CD4-positive, alpha-beta memory T cell (primary cell): ENCODE measurements at places on chromosomes 6 and 20. TPM values are rescaled to one million over a fixed set of nuclear protein-coding genes. Genes with fewer than 3 reads are reported as not detected.

DNA sequence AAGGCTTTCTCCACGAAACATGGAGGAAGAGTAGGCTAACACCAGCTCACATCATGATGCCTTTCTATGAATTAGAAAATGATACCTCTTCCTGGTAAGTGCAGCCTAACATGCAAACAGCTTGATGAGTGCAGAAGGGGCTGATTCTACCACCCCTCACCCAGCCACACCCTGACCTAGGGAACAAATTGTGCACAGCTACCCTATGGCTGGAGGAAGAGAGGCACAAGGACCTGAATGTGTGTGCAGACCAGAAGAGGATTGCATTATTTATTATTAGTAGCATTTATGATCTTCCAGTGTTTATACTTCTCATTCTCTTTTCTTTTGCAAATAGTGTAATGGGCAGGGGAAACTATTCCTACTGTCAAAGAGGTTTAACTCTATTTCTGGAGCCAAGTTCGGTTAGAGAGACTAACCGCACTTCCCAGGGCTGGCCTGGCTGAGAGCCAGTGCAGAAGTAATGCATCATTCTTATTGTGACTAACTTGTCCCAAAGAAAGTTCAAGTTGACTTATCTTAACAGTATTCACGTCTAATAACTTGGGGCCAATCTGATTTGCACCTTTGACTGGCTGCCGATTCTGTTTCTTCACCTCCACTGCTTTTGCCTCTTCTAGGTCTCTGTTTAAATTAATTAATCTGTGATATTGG, 237.5 kb downstream of the CD83 start:
- no peaks in the 10 kb centered on the region for H3K27me3 ChIP-seq
- no peak for DNase-seq
- H3K4me3 ChIP-seq, result no peak overlapping the region
- no peaks in the 10 kb centered on the region for H3K4me1 ChIP-seq
- H3K36me3 ChIP-seq, result no peaks in the 10 kb centered on the region

DNA sequence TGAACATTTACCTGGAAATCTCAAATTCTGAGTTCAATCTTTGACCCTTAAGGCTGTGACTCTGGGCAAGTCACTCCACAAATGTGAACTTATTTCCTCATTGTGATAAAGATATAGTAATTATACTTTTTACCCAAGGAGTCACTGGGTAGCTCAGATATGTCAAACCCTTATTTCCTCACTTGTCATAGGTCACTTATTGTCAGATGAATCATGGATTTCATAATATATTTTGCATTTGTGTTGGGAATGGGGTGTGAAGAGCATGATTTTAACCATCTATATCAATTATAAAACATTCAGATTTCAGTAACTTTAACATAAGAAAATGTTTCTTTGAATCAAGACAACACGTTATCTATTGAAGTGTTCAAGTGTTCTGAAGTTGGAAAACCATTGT, 3.7 kb upstream of the CARMIL1 start:
- no peak overlapping the region for H3K27ac ChIP-seq
- no peak for DNase-seq
- no peaks in the 10 kb centered on the region for H3K27me3 ChIP-seq
- no peaks in the 10 kb centered on the region for H3K36me3 ChIP-seq
- H3K4me3 ChIP-seq, result no peak overlapping the region

DNA sequence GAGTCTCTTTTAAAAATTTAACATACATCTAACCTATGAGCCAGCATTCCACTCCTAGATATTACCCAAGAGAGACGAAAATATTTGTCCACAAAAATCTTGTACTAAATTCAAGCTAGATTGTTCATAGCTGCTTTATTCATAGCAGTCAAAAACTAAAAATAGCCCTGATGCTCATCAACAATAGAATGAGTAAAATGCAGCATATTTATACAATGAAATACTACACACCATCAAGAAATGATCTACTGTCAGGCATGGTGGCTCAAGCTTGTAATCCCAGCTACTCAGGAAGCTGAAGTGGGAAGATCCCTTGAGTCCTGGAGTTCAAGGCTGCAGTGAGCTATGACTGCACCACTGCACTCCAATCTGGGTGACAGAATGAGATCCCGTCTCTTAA, 22.0 kb upstream of the SRC start:
- no peak for DNase-seq
- H3K4me1 ChIP-seq, result no peaks in the 10 kb centered on the region
- H3K36me3 ChIP-seq, result no peaks in the 10 kb centered on the region
- no peak overlapping the region for H3K27ac ChIP-seq
- H3K27me3 ChIP-seq, result no peaks in the 10 kb centered on the region

DNA sequence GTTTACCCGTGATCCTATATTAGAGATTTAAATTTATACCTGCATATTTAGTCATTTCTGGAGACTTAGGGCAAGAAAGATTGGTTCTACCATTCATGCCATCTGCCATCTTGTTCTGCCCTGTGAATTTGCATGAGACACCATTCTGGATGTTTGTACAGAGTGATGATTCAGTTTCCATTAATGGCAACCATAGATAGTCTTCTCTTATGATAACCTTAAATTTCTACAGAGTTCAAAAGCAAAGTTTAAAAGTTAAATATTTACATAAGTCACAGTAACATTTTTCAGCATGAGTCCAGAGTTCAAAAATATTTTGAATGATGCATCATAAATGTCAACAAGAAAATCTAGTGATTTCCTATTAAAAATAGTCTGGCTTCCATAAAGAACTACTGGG, 23.2 kb downstream of the PLCB1 start:
- DNase-seq, result no peak
- peaks cover 70% of the 10 kb centered on the region for H3K4me1 ChIP-seq
- no peaks in the 10 kb centered on the region for H3K27me3 ChIP-seq
- H3K4me3 ChIP-seq, result no peak overlapping the region

GRCh38 chr20:31990641-31991338, 19.4 kb upstream of the CCM2L start:
- no peaks in the 10 kb centered on the region for H3K4me1 ChIP-seq
- no peaks in the 10 kb centered on the region for H3K36me3 ChIP-seq
- DNase-seq, result no peak
- peaks cover 2% of the 10 kb centered on the region for H3K27me3 ChIP-seq

- H3K4me3 ChIP-seq, result no peak overlapping the region
- DNase-seq, result no peak
- H3K4me1 ChIP-seq, result no peaks in the 10 kb centered on the region
- no peaks in the 10 kb centered on the region for H3K27me3 ChIP-seq
- no peak overlapping the region for H3K27ac ChIP-seq
These were observed 621.5 kb upstream of the CDH4 start for GRCh38 chr20:60630609-60631008.

DNA sequence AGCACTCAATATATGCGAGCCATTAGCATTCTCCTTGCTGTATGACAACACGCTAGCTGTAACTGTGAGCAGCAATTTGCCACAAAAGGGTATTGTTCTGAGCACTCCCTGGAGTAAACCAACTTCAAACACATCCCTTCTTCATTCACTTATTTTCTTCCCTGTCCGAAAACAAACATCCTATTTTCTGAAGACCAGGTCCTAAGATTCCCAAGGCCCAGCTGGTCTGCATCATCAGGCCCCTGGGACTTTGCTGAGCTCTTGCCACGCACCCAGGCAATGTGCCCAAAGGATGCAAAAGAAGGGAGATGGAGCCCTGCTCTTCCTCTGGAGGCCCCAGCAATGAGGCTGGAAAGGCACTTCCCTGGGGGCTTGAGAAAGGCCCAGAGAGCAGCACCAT, 118.1 kb downstream of the PREX1 start:
- no peak overlapping the region for H3K4me3 ChIP-seq
- H3K27me3 ChIP-seq, result no peaks in the 10 kb centered on the region
- no peak overlapping the region for H3K27ac ChIP-seq
- peaks cover 64% of the 10 kb centered on the region for H3K4me1 ChIP-seq

The KHDC1L gene
- not detected for total RNA-seq

The C20orf96 gene
- 1.8 TPM for total RNA-seq
